H54 (cell line): ENCODE measurements at places on chromosomes 3 and 15.

DNA sequence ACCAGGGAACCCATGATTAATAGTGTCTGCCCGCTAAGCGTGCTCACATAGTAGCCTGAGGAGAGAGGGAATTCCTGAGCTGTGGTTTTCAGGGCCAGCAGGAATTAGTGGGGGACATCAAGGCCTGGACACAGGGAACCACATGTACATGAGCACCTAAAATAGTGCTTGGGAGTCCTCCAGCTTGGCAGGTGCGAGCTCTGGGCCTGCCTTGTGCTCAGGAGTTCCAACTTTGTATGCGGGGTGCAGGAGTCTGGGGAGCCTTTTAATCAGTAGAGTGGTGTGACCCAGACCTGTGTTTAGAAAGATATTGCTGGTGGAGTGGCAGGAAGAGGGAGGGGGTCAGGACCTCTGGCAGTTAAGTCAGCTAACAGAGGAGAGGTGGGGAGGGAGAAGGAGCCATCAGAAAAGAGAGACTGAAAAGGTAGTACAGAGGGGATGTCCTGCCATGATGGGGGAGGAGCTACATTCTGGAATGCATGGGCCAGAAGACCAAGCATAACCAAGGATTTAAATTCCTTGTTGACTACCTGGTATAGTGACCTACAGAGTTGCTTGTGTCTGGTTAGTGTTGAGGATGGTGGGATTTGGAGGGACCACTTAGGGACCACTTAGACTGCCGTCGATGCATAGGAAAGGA lies 1.9 kb downstream of the DAG1 start:
- DNase-seq, result no peak

- no peak for DNase-seq
Observed at GRCh38 chr3:190169877-190170276, 49.2 kb upstream of the P3H2 start.

GRCh38 chr15:91783451-91783850 lies 70.1 kb upstream of the SLCO3A1 start:
- no peak for DNase-seq

DNA sequence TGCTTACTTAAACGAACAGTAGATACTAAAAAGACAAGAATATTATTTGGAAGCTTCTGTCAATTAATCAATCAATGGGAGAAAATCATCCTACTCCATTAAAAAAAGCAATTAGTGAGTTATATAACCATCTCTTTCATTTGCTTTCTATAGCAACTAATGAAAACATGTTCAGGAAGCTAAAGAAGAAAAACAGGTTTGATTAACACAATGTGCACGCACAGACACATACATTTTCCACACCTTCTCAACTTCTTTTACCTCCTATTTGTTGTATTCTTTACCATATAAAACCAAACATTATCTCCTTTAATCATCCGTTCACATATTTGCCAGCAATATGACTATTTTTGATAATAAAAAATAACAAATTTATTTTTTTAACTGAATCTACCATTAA lies 111.3 kb downstream of the GBE1 start:
- no peak for DNase-seq

- DNase-seq, result no peak
Observed at GRCh38 chr3:179943117-179943880, 93.4 kb downstream of the PEX5L start.

DNA sequence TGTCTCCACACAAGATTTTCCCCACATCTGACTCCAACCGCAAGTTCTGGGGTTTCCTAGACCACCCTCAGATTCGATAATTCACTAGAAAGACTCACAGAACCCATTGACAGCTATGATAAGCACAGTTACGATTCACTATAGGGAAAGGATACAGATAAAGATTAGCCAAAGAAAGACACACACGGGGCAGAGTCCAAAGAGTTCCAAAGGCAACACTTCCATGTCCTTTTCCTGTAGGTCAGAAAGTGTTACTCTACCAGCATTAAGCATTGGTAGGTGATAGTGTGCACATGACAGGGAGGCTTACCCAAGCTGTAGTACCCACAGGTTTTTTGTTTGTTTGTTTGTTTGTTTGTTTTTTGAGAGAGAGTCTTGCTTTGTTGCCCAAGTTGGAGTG lies 48.1 kb downstream of the PHLDB2 start:
- no peak for DNase-seq
